Activated CD4-positive, alpha-beta T cell treated with anti-CD3 and anti-CD28 coated beads, Interleukin-2, amount 10 ng/mL, durations not matched to agents 7 days and 5 days (primary cell): ENCODE measurements at places on chromosomes 7 and 10. TPM values are rescaled to one million over a fixed set of nuclear protein-coding genes. Genes with fewer than 3 reads are reported as not detected.

- H3K27me3 ChIP-seq, result no peaks in the 10 kb centered on the region
- no peaks in the 10 kb centered on the region for H3K4me1 ChIP-seq
- no peak overlapping the region for H3K27ac ChIP-seq
These were observed 24.7 kb downstream of the NOD1 start for GRCh38 chr7:30453921-30454320.

- no peaks in the 10 kb centered on the region for H3K27me3 ChIP-seq
- no peaks in the 10 kb centered on the region for H3K4me1 ChIP-seq
- no peak for DNase-seq
- H3K36me3 ChIP-seq, result no peaks in the 10 kb centered on the region
- H3K4me3 ChIP-seq, result no peak overlapping the region
These were observed 61.8 kb downstream of the LRRC17 start for GRCh38 chr7:102974366-102975236.

- peaks cover 2% of the 10 kb centered on the region for H3K27me3 ChIP-seq
- H3K4me3 ChIP-seq, result no peak overlapping the region
- no peak for DNase-seq
- no peak overlapping the region for H3K27ac ChIP-seq
These were observed 510.5 kb upstream of the AKR1E2 start for GRCh38 chr10:4315551-4315950.

Gene ERVW-1
- not detected for total RNA-seq

Gene SFXN2
- total RNA-seq, result 23.6 TPM
